ENCODE measurements at places on chromosomes 6 and 20.

DNA sequence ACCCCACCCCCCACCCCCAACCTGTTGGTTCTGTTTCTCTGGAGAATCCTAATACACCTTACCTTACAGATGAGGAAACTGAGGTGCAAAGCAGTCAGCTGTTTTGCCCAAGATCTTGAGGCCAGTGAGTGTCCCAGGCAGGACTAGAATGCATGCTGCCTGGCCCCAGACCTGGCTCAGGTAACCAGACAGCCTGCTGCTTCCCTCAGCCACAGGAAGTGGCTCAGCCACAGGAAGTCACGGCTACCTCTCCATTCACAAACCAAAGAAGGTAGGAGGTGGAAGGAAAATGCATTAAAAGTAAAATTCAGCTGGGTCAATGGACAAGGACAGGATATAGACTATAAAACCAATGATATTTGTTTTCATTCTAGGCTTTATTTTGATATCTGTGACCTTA lies 517.6 kb downstream of the CD83 start:
- DNase-seq: peak; percentile 4

DNA sequence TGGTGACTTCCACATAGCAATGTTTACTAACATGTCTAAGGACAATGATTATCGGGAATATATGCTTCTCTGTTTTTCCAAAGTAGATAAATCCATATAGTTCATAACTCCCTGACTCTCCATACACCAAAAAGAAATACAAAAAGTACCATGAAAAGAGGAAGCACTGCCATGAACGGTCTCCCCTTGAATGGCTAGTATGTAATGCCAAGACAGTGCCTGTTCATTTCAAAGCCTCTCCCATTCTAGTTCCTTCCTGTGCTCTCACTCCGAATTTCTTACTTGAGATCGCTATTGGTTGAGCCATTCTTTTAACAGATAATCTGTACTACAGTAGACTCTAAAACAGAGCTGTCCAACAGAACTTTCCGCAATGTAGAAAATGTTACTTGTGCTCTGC lies 54.8 kb upstream of the EDN1 start:
- DNase-seq: no peak

DNA sequence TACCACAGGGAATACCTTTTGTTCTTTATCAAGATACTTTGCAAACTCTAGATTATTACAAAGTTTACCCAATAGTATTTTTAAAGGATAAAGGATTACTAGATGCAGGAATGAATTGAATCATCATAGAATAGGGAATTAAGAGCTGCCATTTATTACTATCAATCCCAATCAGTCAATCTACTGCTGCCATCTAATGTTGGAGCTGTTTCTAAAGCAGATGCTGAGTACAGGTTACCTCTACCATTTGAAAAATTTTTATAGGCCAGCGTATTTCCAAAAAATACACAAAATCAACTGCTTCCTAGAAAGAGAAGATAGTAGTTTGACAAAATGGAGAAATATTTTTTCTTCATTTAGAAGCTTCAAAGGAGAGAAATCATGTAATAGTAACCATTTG lies 520.4 kb downstream of the ADGRB3 start:
- DNase-seq: no peak

DNA sequence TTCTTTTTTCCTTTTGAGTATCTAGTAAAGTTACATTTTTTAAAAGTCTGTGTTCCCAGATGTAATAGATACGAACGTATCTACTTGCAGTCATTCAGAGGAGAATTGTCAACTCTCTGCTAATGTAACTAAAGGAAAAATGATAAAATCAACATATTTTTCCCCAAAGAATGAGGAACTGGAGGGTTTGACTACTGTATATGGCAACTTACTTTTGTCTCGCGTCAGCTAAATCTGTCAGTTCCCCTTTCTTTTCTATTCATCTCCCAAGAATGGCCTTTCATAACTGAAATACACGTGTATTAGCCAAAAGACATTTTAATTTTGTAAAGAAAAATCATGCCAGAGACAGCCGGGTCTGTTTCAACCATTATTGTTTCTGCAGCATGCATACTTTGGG lies 5.4 kb downstream of the EYA2 start:
- no peak for DNase-seq

GRCh38 chr6:138004430-138005287 lies 102.6 kb downstream of the PERP start:
- no peak for DNase-seq

GRCh38 chr6:84763886-84764331 lies 489 bp downstream of the TBX18 start:
- no peak for DNase-seq

Measured in stimulated activated naive CD4-positive, alpha-beta T cell treated with Interleukin-2 at 50 U/mL for 16 hours (primary cell).